Memory B cell (primary cell): ENCODE measurements at places on chromosomes 11 and 22.

- DNase-seq = no peak
These were observed 227.9 kb downstream of the BLID start for GRCh38 chr11:121887976-121888557.

DNA sequence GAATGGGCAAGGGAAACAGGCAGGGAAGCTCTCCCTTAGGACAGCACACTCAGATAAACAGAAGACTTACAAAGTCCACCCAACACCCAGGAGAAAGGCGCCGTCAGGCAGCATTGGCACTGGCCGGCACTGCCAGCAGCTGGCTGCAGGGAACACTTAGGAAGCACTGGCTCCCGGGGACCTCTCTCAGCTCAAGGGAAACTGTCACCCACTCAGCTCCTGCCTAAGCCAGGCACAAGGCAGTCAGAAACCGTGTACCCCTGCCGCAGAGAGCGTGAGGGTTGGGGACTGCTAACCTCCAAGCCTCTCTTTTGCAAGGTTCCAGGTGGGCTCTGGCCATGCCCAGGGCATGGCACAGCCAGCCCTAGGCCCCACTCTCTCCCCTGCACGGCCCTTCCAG lies 64.7 kb downstream of the DGCR2 start:
- DNase-seq = no peak

DNA sequence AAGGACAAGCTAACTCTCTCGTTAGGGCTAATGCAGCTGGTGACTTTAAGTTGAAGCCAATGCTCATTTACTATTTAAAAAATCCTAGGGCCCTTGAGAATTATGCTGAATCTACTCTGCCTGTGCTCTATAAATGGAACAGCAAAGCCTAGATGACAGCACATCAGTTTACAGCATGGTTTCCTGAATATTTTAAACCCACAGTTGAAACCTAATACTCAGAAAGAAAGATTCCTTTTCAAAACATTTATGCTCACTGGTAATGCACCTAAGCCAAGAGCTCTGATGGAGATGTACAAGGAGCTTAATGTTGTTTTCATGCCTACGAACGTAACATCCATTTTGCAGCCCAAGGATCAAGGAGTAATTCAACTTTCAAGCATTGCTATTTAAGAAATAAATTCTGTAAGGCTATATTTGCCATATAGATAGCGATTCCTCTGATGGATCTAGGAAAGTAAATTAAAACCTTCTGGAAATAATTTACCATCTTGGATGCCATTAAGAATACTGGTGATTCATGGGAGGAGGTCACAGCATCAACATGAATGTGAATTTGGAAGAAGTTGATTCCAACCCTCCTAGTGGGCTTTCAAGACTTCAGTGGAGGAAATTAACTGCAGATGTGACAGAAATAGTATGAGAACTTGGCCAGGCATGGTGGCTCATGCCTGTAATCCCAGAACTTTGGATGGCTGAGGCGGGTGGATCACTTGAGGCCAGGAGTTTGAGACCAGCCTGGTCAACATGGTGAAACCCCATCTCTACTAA lies 14.5 kb downstream of the XNDC1N start:
- no peak for DNase-seq

DNA sequence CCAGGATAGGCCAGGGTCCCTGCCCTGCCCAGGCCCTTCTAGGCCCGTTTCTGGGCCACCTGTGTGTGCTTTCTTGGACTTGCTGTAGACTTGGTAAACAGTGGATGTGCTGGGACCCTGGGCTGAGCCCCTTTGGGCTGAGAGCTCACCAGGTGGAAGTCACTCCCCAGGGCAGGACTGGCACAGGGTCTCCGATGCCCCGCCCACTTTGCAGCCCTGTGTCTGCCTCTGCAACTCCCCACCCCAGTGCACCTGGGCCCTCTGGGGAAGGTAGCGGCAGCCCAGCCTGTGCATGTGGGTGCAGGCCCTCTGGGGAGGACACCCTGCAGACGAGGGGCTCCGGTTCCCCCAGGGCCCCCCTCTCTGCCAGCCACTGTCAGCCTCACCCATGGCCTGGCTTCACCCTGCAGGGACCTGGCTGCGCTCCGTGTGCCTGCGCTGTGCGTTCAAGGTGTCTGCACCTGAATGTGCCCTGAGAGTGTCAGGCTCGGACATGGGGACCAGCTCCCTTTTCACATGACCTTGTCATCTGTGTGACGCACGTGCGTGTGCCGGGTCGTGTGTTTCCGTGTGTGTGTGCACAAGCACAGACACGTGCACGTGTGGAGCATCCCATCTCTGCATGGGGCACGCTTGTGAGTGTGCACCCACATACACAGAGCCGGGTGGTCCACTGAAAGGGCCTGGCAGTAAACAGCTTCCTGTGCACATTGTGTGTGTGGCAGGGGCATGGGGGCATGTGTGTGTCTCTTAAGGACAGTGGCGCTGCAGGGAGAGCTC lies 118.5 kb downstream of the KCNQ1OT1 start:
- DNase-seq = no peak

DNA sequence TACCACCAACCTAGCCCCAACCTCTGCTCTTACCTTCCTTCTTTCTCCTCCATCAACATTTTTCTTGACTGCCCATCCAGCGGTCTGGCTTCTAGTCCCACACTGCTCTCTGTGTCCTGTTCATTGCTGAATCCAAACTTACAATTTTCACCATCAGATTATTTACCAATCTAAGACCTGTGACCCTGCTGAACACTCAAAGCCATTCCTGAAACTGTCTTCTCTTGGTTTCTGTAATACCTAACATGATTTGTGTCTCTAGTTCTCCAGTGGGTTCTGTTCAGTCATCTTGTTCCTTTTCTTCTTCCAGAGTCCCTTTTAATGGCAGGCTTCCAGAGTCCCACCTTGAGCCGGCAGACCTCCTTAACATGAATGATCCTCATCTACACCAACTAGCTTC lies 24.1 kb downstream of the RRAS2 start:
- DNase-seq = no peak

DNA sequence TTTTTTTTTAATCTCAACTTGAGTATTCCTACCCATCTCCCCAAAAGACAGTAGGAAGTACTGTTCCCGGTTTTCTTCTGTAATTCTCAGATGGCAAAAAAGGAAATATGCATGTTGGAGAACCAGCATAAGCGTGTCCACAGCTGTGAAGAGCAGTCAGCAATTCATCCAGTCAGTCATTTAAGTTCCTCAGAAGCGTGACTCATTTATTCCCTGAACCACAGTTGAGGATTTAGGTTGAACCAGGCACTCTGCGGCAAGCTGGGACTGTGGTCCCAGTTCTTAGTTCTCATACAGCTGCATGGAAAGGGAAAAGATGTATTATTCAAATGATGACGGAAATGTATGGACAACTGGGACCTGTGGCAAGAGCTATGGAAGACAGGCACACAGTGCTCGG lies 61.0 kb upstream of the MYO18B start:
- DNase-seq = no peak

DNA sequence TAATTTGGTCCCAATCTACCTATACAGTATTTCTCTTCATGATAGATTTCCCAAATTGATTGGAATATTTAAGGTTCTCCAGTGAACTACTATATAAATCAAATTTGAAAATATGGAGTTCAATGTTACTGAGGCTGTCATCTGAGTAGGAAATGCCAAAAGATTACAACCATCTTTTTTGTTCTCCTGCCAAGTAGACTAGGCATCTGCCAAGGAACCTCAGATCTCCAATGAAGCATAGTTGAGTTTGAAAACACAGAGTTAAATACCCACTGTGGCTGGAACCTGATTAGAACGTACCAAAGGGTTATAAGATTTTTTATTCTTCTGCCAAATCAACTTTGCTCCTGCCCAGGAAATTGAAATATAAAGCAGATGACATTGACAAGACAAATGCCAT lies 330.9 kb downstream of the CNTN5 start:
- no peak for DNase-seq

- DNase-seq = no peak
These were observed 85.8 kb downstream of the SERGEF start for GRCh38 chr11:17927041-17927440.

DNA sequence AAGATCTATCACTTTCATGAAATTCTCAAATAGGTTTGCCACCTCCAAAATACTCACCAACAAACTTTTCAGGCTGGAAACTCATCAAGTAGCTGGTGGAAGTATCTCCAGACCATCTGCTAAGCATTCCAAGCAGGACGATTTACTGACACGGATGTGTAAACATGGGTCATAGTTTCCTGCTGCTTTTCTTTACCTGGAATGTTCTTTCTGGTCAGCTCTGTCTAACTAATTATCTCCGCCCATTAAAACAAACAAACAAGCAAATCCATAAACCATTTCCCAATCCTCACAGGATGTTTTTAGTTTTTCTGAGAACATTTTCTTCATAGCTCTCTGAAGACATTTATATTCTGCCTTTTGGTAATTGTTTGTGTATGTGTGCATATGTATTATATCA lies 397.0 kb downstream of the METTL15 start:
- DNase-seq = no peak

- DNase-seq = no peak
These were observed 19.6 kb downstream of the GDPD5 start for GRCh38 chr11:75505916-75506692.

DNA sequence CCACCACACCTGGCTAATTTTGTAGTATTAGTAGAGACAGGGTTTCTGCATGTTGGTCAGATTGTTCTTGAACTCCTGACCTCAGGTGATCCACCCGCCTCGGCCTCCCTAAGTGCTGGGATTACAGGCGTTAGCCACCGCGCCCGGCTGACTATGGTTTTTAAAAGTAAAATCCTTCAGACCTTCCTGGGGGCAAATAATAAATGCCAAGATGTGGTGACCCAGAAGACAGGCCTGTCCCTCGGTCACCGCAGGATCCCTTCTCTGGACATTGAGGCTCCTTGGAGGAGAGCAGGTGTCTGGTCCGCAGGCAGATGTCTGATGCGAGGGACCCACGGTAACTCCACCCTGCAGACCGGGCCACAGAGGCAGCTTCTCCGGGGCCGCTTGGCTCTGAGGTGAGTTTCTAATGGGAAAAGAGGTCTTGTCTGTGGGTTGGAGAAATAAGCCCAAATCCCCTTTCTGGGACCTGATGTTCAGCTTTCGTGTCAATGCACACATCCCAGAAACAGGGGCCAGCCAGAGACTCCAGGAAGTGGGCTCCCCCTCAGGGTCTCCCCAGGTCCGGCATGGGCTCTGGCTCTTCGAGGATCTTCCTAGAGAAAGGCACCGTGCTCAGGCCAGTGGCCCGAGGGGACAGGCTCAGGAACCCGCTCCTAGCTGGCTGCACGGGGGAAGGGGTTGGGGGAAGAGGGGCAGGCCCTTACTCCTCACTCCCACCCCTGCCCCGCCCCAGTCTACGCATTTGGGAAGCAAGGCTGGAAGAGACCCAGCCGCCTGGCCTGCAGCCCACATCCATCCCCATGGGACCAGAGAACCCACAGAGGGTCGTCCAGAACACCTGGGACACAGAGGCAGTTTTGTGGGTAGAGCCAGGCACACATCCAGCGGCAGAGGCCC lies 100.6 kb downstream of the WNT7B start:
- DNase-seq = no peak

DNA sequence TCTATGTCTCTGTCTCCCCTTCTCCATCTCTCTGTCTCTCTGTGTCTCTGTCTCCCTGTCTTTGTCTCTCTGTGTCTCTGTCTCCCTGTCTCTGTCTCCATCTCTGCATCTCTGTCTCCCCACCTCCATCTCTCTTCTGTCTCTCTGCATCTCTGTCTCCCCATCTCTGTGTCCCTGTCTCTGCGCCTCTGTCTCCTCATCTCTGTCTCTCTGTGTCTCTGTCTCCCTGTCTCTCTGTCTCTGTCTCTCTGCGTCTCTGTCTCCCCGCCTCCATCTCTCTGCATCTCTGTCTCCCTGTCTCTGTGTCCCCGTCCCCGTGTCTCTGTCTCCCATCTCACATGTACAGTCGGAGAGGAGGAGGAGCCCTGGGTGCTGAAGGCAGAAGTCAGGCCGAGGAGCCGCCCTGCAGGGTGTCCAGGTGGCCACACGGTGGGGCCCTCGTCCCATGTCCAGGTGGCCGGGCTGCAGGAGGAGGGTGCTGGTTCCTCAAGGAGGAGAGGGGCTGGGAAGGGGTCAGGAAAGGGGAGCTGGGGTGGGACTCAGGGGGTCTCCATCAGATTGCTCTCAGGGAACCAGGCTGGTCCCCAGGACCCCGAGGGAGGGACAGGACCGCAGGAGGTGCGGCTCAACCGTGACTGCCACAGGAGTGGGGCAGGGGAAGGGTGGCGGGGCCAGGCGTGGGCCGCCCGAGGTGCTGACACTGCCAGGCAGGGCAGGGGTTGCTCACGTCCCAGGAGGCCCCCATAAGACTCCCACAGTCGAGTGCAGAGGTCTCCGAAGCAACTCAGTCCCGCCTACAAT lies 25.6 kb upstream of the TH start:
- DNase-seq = peak; percentile 65

- no peak for DNase-seq
These were observed 4.4 kb downstream of the SPCS2 start for GRCh38 chr11:74953451-74953850.

DNA sequence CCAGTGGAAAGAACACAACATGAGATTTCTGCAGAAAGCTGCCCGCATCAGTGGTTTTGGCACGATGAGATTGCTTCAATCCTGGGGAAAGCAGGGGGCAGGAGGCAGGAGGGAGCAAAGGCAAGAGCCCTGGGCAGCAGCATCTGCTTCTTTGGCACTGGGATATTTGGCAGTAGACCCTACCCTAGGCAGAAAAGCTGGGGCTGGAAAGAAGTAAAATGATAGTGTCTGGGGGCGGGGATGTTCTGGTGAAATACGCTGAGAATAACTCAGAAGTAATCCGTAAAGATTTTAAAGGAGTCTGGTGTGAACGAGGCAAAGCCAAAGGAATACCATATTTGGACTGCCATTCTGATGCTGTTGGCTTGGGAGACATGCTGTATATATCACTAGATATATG lies 62.0 kb downstream of the FAM76B start:
- DNase-seq = no peak

GRCh38 chr11:57316017-57316416 lies 8.7 kb downstream of the TNKS1BP1 start:
- DNase-seq = no peak

DNA sequence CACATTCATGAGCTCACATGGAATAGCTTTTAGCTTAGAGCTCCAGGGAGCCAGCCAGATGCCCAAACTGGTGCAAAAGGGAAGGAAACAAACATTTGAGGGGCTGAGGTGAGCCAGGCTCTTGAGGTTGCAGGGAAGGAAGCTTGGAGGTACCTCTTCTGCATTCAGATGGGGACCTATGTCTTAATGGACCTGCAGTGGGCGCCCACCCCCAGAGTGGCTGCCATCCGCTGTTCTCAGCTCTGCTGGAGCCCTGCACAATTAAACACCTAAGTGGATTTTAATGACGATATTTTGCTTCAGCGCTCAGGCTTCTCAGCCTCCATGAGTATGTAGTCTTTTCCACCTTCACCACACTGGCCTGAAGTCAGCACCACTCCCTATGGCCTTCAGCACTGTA lies 100.8 kb downstream of the LDLRAD3 start:
- no peak for DNase-seq

DNA sequence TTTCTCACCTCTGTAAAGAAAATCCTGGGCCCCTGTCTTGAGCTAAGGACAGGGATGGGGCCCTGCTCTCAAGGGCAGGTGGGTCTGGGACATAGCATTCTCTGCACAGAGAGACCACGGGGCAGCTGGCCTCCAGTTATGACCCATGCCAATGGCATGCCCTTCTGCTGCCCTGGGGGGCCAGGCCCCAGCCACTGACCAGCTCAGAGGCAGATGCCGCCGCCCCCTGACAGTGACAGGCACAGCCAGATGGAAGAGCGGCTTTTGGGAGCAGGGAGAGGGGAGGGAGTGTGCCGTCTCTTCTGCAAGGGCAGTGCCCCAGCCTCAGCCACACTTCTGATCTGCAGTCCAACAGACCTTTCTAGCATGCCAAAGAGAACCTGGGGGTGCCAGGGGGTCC lies 114.8 kb upstream of the NAV2 start:
- DNase-seq = no peak
